Putamen (tissue), 1 donor: ENCODE measurements at places on chromosomes 1 and 21.

DNA sequence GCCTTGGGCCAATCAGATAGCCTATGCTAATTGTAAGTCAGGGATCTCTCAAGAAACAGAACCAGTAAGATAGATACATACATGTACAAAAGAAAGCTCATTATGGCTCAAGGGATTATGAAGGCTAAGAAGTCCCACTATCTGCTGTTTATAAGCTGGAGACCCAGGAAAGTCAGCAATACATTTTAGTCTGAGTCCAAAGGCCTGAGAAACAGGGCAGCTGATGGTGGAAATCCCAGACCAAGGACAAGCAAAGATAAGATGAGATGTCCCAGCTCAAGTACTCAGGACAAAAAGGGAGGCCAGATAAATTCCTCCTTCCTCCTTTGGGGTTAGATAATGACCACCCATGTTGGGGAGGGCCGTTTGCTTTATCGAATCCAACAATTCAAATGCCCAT lies 269.9 kb downstream of the AJAP1 start:
- DNase-seq: no peak

DNA sequence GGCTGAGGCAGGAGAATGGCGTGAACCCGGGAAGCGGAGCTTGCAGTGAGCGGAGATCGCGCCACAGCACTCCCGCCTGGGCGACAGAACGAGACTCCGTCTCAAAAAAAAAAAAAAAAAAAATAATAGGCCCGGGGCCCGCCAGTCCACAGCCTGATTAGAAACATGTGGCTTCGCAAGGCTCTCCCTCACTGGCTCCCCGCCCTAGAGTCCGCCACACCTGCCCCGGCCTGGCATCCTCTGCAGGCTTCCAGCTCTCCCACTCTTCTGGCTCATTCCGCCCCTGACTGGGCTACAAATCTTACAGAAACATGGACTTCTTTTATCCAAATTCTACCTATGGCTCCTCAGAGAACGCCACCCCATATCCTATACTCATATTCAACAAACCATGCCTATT lies 32.4 kb downstream of the PGBD5 start:
- DNase-seq: no peak

GRCh38 chr1:27132624-27133023 lies 22.3 kb downstream of the SLC9A1 start:
- no peak for DNase-seq

- no peak for DNase-seq
These were observed 46.4 kb downstream of the KIF26B start for GRCh38 chr1:245201201-245201600.

- no peak for DNase-seq
These were observed 201.6 kb upstream of the PTBP2 start for GRCh38 chr1:96519851-96520578.

- DNase-seq: no peak
These were observed 187.7 kb downstream of the TRABD2B start for GRCh38 chr1:47809301-47810084.

DNA sequence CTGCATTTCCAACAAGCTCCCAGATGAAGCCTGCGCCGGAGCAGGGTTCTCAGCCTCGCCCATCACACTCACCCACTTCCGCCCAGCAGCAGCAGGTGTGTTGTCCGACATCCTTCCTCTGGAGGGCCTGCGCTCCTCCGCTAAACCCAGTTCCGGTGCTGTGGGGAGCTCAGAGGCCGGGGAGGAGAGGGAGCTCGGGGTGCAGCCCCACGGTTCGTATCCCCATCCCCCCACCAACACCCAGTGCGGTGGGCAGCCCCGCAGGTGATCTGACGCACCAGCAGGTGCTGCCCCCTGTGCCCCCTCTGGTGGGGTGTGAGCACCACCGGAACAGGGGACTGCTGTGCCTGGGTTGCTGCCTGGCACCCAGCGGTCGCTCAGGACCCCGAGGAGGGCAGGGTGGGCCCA lies 3.4 kb upstream of the PEX10 start:
- DNase-seq: no peak

- DNase-seq: no peak
These were observed 42.5 kb downstream of the PLPPR5 start for GRCh38 chr1:98962156-98962555.

GRCh38 chr21:31203431-31204054 lies 140.5 kb downstream of the TIAM1 start:
- DNase-seq: no peak

DNA sequence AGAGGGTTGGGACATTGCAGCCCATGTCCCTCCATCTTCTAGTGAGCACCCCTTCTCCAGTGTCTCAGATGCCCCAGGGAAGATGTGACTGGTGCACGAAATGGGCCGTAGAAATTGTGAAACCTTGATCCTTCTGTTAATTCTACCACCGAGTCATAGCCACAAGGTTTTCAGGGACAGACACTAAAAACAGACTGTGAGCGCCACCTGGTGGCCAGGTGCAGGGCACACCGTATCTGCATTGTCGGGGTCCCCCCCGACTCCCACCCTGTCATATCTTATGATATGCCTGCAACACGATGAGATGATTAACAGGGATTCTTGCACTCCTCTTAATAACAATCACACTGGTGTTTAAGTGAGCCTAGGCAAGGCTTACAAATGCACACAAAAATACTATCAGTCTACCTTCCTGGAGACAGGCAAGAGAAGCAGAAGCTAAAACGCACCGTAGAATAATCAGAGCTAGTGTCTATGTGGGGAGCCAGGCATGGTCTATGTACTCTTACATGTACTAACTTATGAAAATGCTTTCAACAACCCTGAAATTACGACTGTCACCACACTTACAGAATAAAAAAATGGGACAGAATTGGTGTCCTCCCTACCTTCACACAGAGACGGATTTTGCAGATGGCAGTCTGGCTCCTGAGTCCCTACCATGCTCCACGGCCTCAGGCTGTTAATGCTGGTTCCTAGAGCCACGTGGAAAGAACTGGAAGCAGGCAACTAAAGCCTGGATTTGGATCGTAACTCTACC lies 57.9 kb downstream of the FHAD1 start:
- peak; percentile 27 for DNase-seq

DNA sequence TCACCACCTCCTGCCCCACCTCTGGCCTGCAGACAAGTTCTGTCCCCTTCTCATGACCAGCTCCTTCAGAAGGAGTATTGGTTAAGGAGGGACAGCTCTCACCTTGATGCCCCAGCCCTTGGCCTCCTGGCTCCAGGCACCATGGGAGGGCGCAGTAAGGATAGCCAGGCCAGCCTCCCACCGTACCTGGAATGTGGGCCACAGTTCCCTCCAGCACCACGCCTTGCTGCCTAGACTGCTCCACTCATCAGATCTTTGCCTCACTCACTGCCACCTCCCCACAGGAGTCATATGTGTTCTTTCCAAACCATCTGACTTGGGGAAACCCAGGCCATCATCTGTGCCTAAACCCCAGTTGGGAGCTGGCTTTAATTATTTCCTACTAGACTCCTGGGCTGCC lies 97.0 kb downstream of the CCDC185 start:
- no peak for DNase-seq

DNA sequence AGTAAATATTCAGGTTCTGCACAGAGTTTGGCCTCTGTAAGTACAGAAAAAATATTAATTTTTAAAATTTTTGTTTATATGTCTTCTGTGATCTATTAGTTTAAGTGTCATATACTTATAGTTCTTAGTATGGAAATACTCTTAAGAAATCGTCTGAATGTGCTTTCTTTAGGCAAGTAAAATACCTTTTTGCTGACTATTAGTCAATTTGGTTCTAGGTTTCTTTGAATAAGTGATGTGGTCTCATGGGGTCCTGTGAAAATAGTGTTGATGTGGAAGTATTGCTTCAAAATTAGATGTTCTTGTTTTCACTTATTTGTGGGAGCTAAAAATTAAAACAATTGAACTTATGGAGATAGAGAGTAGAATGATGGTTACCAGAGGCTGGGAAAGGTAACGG lies 23.9 kb downstream of the MIGA1 start:
- DNase-seq: no peak

- DNase-seq: no peak
These were observed 387.9 kb downstream of the MATN1 start for GRCh38 chr1:30335389-30335996.

- no peak for DNase-seq
These were observed 32.6 kb downstream of the NIBAN1 start for GRCh38 chr1:184941735-184942134.

DNA sequence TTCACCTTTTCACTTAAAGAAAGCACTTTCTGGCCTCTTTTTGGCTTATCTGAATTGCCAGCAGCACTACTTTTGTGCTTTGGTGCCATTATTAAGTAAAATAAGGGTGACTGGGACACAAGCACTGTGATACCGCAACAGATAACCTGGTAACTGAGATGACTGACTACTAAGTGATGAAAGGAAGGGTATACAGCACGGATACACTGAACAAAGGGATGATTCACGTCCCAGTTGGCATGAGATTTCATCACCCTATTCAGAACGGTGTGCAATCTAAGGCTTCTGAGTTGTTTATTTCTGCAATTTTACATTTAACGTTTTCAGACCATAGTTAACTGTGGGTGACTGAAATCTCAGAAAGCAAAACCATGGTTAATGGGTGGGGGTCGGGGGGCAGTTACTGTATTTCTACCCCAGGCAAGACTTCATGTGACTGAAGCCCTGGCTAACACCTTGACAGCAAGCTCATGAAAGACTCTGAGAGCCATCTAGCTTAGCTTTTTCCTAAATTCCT lies 102.8 kb downstream of the CLIC6 start:
- DNase-seq: no peak

DNA sequence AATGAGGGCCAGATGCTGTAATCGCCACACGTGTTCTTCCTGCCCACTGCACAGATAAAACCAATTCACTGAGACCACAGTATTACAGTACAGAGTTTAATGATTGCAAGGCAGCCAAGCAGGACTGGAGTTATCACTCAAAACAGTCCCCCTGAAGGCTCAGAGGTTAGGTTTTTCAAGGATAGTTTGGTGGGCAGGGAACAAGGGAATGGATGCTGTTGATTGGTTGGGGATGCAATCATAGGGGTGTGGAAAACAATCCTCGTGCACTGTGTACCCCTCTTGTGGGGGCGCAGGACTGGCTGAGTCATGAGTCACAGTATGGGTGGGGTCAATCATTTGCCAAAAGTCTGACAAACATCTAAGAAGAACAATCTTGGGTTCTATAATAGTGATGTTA lies 12.4 kb upstream of the USP1 start:
- no peak for DNase-seq

DNA sequence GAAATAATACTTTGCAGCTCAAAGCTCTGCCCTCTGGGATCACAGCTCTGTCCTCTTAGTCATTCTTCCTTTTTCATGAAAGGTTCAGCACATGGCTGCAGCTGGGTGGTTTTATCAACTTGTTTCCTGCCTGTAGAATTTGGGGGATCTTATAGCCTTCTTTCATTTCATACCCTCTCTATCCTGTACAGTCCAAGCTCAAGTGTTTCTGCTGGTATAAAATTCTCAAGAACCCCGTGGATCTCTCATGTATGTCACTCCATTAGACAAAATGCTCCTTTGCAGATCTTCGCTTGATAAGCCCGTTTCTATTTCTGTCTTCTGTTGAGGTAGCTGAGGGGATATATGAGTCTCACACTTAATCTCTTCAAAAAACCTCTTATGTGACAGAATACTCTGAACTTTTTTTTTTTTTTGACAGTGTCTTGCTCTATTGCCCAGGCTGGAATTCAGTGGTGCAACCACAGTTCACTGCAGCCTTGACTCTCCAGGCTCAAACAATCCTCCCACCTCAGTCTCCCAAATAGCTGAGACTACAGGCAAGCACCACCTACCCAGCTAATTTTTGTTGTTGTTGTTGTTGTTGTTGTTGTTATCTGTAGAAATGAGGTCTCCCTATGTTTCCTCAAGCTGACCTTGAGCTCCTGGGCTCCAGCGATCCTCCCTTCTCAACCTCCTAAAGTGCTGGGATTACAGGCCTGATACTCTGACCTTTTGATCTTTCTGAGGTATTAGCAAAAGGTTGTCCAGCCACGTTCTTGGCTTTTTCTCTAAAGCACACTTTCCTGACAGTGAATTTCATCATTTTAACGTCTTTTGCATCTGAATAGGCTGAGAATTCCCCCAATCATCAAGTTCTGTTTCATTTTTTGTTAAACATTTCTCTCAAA lies 24.6 kb upstream of the COL9A2 start:
- no peak for DNase-seq

DNA sequence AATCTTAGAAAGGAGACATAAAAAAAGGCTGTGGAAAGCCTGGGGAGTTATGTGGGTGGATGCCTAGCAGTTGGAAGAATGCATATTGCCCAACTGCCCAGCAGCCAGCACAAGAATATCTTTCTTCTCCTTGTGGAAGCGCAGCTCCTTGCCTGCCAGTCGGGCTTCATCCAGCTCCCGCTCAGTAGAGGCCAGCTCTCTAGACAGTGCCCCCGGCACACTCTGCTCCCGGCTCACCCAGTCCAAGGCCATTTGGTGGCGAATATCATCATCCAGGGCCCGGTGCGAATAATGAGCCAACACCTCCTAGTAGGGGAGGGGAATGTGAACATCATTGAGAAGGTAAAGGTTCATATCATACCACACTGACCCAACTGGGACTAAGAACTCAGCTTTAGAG lies 9.0 kb upstream of the RBM8A start:
- DNase-seq: no peak

DNA sequence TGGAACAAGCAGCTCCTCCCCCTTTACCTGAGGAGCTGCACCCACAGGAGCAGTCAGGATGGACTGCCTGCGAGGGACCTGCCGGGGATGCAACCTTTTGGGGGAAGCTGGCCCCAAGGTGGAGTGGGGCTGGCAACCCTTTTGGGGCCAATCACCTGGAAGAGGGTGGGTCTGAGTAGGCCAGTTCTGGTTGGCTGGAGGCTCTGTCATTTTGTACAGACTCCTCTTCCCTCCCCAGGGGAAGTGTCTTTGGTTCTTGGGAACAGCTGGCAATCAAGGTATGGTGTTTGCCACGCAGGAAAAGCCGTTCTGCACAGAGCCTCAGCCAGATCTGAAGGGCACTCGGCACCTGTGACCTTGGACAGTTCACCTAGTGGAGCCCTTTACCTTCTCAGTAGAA lies 280 bp upstream of the A3GALT2 start:
- DNase-seq: no peak

- DNase-seq: no peak
These were observed 582 bp downstream of the TRPM2 start for GRCh38 chr21:44354001-44354405.

DNA sequence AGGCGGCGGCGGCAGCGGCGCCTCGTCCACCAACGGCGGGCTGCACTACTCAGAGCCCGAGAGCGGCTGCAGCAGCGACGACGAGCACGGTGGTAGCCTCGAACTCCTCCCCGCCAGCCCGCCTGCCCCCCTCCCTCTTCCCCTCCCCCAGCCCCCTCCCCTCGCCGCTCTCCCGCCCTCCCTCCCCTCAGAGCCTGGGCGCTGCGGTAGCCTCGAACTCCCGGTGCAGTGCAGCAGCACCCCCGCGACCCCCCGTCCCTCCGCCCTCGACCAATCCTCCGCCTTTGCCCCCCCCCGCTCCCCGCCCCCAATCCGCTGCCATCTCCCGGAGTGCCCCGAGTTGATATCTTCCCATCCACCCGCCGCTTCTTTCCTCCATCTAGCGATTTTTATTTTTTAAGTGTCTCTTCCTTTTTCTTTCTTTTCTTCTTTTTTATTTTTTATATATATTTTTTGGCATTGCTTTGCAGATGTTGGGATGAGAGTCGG lies 516 bp downstream of the RCOR3 start:
- DNase-seq: peak; percentile 75

- no peak for DNase-seq
These were observed 40.2 kb downstream of the BCL9 start for GRCh38 chr1:147581459-147581858.

- no peak for DNase-seq
These were observed 21.1 kb downstream of the IPO9 start for GRCh38 chr1:201850053-201850397.
